ENCODE measurements at places on chromosomes 12 and 14. TPM values are rescaled to one million over a fixed set of nuclear protein-coding genes. Genes with fewer than 3 reads are reported as not detected.

Gene HOXC4
- not detected for polyA plus RNA-seq

Gene HNF1A
- polyA plus RNA-seq: not detected

Gene RNASE3
- not detected for polyA plus RNA-seq

GRCh38 chr12:56361487-56362129 lies 1.0 kb downstream of the APOF start:
- DNase-seq: no peak

DNA sequence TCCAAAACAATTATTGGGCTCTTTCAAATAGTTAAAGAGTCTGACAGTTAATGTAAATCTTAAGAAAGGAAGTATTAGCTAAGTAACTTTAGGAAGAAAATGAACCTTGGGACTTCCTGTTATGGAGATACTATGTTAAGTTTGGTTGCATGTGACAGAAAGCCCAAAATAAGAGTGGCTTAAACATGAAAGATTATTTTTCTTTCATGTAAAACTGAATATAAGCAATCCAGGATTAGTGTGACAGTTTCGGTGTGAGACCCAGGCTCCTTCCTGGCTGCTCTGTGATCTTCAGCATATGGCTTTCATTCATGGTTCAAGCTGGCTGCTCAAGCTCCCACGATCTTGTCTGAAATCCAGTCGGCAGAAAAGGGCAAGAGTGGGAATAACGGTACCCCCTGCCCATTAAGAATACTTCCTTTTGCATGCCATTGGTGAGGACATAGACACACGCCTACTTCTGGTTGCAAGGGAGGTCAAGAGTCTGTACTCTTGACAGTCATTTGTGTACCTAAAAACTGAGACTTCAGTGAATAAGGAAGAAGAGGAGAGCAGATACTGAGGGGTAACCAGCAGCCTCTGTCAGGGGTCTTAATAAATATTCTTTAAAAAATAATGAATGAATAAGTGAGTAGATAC lies 2.2 kb upstream of the RPAP3 start:
- no peak for DNase-seq

DNA sequence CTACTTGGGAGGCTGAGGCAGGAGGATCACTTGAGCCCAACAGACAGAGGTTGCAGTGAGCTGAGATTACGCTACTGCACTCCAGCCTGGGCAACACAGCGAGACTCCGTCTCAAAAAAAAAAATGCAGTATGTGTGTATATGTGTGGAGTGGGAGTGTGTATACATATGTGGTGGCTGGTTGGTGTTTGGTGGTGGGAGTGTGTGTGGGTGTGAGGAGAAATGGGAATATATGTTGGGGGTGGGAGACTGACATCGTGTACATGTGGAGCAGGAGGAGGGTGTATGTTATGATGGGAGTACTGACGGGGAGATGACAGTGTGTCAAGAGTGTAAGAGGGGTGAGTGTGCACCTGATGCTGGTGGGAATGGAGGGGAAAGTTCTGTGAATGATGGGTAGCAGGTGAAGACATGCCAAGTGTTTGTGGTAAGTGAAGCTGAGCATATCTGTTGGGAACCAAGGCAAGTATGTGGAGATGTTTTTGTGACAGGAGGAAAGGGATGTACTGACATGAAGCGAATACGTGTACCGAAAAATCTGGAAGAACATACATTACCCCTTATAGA lies 4.2 kb downstream of the PNMA1 start:
- DNase-seq: no peak

DNA sequence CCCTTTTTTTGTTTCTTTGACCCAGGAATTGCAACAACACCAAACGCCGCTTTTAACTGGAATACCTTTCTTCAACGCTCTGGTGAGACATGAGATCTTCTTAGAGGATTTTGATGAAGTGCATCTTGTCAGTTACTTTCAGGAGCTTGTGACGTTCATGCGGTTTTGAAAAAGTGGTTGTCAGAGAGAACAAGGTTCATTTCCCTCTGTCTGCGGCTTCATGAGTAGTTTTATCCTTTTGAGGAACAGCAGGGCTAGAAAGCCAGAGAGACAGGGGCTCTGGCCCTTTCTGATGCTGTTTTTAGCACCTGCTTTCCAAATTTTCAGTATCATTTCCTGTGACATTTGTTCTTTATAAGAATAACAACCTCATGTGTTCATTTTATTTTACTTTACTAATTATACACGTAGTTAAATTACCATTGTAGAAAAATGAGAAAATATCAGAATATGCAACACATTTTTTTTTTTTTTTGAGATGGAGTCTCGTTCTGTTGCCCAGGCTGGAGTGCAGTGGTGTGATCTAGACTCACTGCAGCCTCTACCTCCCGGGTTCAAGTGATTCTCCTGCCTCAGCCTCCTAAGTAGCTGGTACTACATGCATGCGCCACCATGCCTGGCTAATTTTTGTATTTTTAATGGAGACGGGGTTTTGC lies 61.8 kb downstream of the GLT1D1 start:
- DNase-seq: peak; percentile 47

Data from cardiac muscle cell (in vitro differentiated cells and primary cell).